ENCODE measurements at places on chromosomes 7 and 10.

GRCh38 chr7:94701555-94701973, 45.6 kb upstream of the SGCE start:
- no peak for DNase-seq

GRCh38 chr10:75136346-75136745, 24.9 kb downstream of the SAMD8 start:
- no peak for DNase-seq

DNA sequence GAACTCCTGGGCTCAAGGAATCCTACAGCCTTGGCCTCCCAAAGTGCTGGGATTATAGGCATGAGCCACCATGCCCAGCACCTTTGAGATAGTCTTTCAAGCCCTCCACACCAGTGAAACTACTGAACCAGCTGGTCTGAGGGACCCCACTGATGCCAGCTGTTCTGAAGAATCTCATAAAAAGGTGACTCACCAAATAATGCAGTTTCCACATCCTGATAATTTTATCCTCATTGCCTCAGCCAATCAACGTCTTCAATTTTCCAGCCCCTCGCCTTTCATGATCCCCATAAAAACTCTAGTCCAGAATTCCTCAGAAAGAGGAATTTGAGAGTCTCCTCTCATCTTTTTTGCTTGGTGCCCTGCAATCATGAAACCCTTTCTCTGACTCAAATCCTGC, 1691.6 kb upstream of the LRRTM3 start:
- DNase-seq: no peak

GRCh38 chr10:87867453-87867852, 4.0 kb downstream of the PTEN start:
- no peak for DNase-seq

GRCh38 chr7:80900583-80901576, 18.0 kb downstream of the SEMA3C start:
- no peak for DNase-seq

DNA sequence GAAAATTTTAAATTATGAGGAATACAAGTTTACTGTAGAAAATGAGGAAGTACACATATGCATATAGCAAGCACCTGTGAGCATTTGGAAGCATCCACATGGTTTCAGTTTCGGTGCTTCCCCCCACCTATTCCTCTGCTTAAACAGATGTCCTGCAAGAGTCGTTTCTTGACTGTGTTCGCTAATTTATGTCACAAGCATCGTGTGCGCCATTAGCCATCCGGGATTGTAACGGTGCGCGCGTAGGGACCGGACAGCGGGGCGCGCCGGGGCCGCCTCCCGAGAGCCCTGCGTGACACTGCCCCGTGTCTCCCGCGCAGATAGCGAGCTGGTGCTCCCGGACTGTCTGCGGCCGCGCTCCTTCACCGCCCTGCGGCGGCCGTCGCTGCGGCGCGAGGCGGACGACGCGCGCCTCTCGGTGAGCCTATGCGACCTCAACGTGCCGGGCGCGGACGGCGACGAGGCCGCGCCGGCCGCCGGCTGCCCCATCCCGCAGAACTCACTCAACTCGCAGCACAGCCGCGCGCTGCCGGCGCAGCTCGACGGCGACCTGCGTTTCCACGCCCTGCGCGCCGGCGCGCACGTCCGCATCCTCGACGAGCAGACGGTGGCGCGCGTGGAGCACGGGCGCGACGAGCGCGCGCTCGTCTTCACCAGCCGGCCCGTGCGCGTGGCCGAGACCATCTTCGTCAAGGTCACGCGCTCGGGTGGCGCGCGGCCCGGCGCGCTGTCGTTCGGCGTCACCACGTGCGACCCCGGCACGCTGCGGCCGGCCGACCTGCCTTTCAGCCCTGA, 90.9 kb downstream of the NEURL1 start:
- DNase-seq: no peak

- DNase-seq: no peak
These were observed 9.5 kb downstream of the RHOBTB1 start for GRCh38 chr10:60934215-60935175.

DNA sequence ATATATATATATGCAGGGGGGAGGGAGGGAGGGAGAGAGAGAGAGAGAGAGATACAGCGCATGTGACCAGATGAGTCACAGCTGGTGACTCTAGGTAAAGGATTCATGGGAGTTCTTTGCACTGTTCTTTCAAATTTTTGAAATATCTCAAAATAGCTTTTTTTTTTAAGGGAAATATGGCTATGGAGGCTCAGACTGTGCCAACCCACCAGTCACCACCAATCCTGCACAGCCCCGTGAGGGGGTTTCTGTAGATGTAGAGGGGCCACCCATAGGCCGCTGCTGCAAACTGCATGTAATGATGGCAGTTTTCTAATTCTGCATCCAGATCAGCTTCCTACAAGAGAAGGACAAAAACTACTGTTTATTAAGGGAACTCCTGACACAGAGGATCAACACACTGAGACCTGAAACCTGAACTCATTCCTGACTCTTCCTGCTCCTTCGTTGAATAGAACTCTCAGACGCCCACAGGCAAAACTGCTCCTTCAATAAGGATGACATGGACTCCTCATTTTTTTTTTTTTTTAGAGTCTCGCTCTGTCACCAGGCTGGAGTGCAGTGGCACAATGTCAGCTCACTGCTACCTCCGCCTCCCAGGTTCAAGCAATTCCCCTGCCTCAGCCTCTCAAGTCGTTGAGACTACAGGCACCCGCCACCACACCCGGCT, 17.3 kb downstream of the DAGLB start:
- no peak for DNase-seq

- no peak for DNase-seq
These were observed 745.0 kb downstream of the GRID1 start for GRCh38 chr10:85621562-85621961.

- peak; percentile 39 for DNase-seq
These were observed 25.2 kb upstream of the ITPRID1 start for GRCh38 chr7:31488562-31489203.

GRCh38 chr10:3071405-3072198, 4.3 kb downstream of the PFKP start:
- no peak for DNase-seq

GRCh38 chr7:20561908-20562307, 53.6 kb upstream of the ABCB5 start:
- DNase-seq: no peak

DNA sequence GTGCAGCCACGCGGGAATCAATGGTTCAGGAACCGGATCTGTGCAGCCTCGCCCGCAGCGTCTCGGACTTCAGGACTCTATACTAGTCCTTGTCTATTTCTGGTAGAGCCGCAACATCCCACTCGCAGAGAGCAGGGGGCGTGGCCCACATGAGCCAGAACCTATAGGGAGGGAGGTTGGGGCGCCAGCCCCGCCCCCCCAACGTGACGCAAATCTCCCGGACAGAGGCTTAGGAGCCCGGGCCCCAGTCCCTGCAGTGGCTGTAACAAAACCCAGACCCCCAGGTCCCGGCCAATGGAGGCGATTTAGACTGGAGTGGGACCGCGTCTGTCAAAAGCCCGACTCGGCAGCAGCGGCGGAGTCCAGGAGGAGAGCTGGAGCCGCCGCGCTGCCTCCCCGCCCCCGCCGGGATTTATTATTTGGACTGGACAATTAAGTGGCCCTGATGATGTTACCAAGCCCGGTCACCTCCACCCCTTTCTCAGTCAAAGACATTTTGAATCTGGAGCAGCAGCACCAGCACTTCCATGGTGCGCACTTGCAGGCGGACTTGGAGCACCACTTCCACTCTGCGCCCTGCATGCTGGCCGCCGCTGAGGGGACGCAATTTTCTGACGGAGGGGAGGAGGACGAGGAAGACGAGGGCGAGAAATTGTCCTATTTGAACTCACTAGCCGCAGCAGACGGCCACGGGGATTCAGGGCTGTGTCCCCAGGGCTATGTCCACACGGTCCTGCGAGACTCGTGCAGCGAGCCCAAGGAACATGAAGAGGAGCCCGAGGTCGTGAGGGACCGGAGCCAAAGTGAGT, at the start of gene NKX2-3:
Gene NKX2-3 (plus strand): TSS at position 256 of the 809 bp plus-strand sequence. CDS start 190 bp downstream, at position 446.
- DNase-seq: no peak

DNA sequence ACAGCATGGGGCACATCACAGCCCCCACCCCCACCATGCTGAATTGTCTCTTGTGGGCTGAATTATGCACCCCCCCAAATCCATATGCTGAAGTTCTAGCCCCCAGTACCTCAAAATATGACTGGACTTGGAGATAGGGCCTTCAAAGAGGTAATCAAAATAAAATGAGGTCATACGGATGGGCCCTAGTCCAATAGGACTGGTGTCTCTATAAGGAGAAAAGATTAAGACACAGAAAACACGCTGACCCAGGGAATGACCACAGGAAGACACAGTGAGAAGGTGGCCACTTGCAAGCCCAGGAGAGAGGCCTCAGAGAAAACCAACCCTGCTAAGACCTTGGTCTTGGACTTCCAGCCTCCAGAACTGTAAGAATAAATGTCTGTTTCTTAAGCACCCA, 106.4 kb upstream of the ARID5B start:
- DNase-seq: no peak

DNA sequence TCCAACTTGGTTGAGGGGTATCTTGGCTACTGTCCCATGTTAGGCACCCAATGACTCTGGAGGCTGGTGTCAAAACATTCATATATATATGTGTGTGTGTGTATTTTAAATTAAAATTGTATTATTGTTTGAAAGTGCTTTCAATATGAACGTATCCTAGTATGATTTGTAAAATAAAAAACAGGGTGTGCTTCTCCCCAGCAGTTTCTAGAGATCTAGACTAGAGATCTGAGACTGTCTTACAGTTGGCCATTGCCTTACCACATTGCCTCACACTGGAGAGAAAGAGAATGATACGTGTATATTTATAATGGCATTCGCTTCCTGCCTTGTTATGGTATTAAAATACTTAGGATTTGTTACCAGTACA, 1.2 kb downstream of the BAG3 start:
- DNase-seq: no peak

- DNase-seq: peak; percentile 86
These were observed at the start of gene MARVELD1 for GRCh38 chr10:97713339-97713825. Gene MARVELD1 (plus strand): TSS chr10:97713730. CDS start chr10:97713877, 147 bp downstream.

Measured in CMK (cell line).